Upper lobe of left lung (tissue), 6 donors: ENCODE measurements at places on chromosomes 1 and 21.
A peak's percentile ranks its signal among the peaks of the same experiment; 100 is the strongest.

GRCh38 chr21:43321111-43321510 lies 105.8 kb downstream of the SIK1 start:
- H3K4me3 ChIP-seq, result no peak overlapping the region
- no peaks in the 10 kb centered on the region for H3K36me3 ChIP-seq
- peaks cover 8% of the 10 kb centered on the region for H3K4me1 ChIP-seq
- H3K27ac ChIP-seq, result no peak overlapping the region
- H3K27me3 ChIP-seq, result no peaks in the 10 kb centered on the region

DNA sequence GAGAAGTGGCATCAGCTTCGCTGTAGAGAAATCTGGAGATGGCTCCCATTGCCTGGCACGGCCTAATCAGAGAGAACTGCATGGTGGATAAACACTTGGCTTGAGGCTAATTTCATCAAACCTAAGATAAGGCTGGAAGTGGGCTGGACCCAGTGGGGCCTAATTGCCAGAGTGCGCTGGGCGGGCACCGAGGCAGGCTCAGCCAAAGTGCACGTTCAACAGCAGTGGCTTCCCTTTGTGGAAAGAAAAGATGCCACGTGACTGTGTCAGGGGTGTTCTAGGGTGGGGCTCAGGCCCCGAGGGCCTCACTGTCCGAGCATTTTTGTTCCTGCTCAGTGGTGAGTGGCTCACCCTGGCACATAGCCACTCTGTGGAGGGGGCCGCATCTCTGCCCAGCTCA lies 5.8 kb downstream of the PLCH2 start:
- DNase-seq, result no peak
- no peaks in the 10 kb centered on the region for H3K27me3 ChIP-seq
- H3K4me1 ChIP-seq, result no peaks in the 10 kb centered on the region
- H3K4me3 ChIP-seq, result no peak overlapping the region

DNA sequence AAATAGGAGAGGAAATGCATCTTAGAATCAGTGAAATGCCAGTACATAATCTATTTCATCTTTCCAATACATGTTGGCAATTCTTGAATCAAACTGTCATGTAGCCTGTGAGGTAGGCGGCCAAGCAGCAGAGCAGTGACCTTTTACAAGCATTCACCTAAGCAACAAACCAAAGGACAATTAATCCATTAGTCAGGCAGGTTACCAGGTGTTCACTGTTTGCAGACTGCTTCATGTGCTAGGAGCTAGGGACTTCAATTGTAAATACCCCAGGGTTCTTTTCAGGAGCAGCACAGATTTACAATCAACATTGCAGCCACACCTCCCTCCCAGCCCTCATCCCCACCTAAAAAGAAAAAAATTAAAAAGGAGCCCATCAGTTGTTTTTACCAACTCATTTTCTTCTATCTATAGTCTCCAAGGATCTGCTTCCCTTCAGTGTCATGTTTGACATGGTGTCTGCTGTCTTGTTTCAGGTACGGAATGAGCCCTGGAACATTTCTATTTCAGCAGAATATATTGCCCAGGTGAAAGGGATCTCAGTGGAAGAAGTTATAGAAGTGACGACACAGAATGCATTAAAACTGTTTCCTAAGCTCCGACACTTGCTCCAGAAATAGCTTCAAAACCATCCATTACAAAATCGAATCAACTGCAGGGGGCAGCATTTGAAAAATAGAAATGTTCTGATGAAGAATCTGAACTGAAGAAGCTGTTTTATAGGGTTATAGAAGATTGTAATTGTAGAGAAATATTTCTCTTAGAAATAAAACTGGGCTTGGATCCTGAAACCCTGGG lies 23.0 kb downstream of the TATDN3 start:
- no peaks in the 10 kb centered on the region for H3K4me1 ChIP-seq
- no peak overlapping the region for H3K4me3 ChIP-seq
- no peak overlapping the region for H3K27ac ChIP-seq
- H3K36me3 ChIP-seq, result no peaks in the 10 kb centered on the region
- H3K27me3 ChIP-seq, result no peaks in the 10 kb centered on the region

GRCh38 chr1:204363335-204364114 lies 3.8 kb upstream of the PLEKHA6 start:
- H3K4me1 ChIP-seq, result peaks cover 9% of the 10 kb centered on the region
- H3K36me3 ChIP-seq, result no peaks in the 10 kb centered on the region
- H3K27me3 ChIP-seq, result no peaks in the 10 kb centered on the region
- peak overlapping the region; percentile 50 for H3K4me3 ChIP-seq
- DNase-seq, result peak; percentile 78

GRCh38 chr1:179052776-179053175 lies 27.1 kb downstream of the FAM20B start:
- no peaks in the 10 kb centered on the region for H3K4me1 ChIP-seq
- H3K27ac ChIP-seq, result no peak overlapping the region
- peaks cover 5% of the 10 kb centered on the region for H3K36me3 ChIP-seq
- no peaks in the 10 kb centered on the region for H3K27me3 ChIP-seq
